Tracheal epithelial cell (primary cell): ENCODE measurements at places on chromosomes 16 and 17. TPM values are rescaled to one million over a fixed set of nuclear protein-coding genes. Genes with fewer than 3 reads are reported as not detected.

POLR3K gene
- total RNA-seq, result 3.0 and 3.6 TPM in 2 replicates

AOC3 gene
- total RNA-seq, result under 0.01 and 0.24 TPM in 2 replicates

KRTAP1-5 gene
- total RNA-seq, result 0.24 TPM in 1 of 2 replicates, not detected in the other

TMC8 gene
- 0.21 and 0.48 TPM in 2 replicates for total RNA-seq

MLYCD gene
- total RNA-seq, result 2.2 and 3.0 TPM in 2 replicates

CPHXL2 gene
- not detected in 2 replicates for total RNA-seq

ALOX12B gene
- 1.2 TPM in 1 of 2 replicates, not detected in the other for total RNA-seq

KRTAP9-4 gene
- not detected in 2 replicates for total RNA-seq

CHRNE gene
- 0.24 and 0.64 TPM in 2 replicates for total RNA-seq

KRTAP4-3 gene
- not detected in 2 replicates for total RNA-seq

HLF gene
- under 0.01 and 0.24 TPM in 2 replicates for total RNA-seq

CDT1 gene
- total RNA-seq, result 2.1 and 5.3 TPM in 2 replicates

LITAFD gene
- not detected in 2 replicates for total RNA-seq

MYL4 gene
- not detected in 2 replicates for total RNA-seq

CTCF gene
- 14.0 and 18.5 TPM in 2 replicates for total RNA-seq

PHKG2 gene
- total RNA-seq, result 9.6 and 16.1 TPM in 2 replicates

C16orf46 gene
- 0.24 and 0.64 TPM in 2 replicates for total RNA-seq

SLFN14 gene
- total RNA-seq, result not detected in 2 replicates

HNF1B gene
- 2.9 TPM in 1 of 2 replicates, not detected in the other for total RNA-seq

P2RX5 gene
- total RNA-seq, result 2.1 and 3.6 TPM in 2 replicates

CDR2L gene
- 8.5 and 23.4 TPM in 2 replicates for total RNA-seq

SYCE1L gene
- 0.43 and 2.2 TPM in 2 replicates for total RNA-seq

ANKRD13B gene
- total RNA-seq, result 4.0 and 7.0 TPM in 2 replicates

MEIOB gene
- total RNA-seq, result 0.24 TPM in 1 of 2 replicates, not detected in the other

KRTAP4-9 gene
- not detected in 2 replicates for total RNA-seq

ZPBP2 gene
- total RNA-seq, result not detected in 2 replicates

C17orf50 gene
- not detected in 2 replicates for total RNA-seq

PRAC2 gene
- total RNA-seq, result not detected in 2 replicates

DPEP2 gene
- total RNA-seq, result under 0.01 TPM in 1 of 2 replicates, not detected in the other

CCDC92B gene
- total RNA-seq, result 0.24 TPM in 1 of 2 replicates, not detected in the other

PIRT gene
- total RNA-seq, result not detected in 2 replicates

ELMO3 gene
- 43.7 and 49.2 TPM in 2 replicates for total RNA-seq

NECAB2 gene
- total RNA-seq, result not detected in 2 replicates

SRCIN1 gene
- total RNA-seq, result 0.24 and 1.7 TPM in 2 replicates

TLCD2 gene
- total RNA-seq, result 4.7 and 6.0 TPM in 2 replicates

ESRP2 gene
- 27.5 and 45.6 TPM in 2 replicates for total RNA-seq

TMC5 gene
- 0.43 TPM in 1 of 2 replicates, not detected in the other for total RNA-seq

CIBAR2 gene
- total RNA-seq, result not detected in 2 replicates

CSH2 gene
- not detected in 2 replicates for total RNA-seq

NOXO1 gene
- total RNA-seq, result 1.2 and 2.6 TPM in 2 replicates

PRR29 gene
- total RNA-seq, result not detected in 2 replicates

PSME3 gene
- 65.2 and 83.6 TPM in 2 replicates for total RNA-seq

ADAD2 gene
- total RNA-seq, result not detected in 2 replicates

GP1BA gene
- not detected in 2 replicates for total RNA-seq

TM4SF5 gene
- total RNA-seq, result not detected in 2 replicates

DHRS7C gene
- total RNA-seq, result not detected in 2 replicates

UBALD1 gene
- 5.5 and 6.3 TPM in 2 replicates for total RNA-seq

SCGB1C2 gene
- not detected in 2 replicates for total RNA-seq

TBC1D3H gene
- total RNA-seq, result not detected in 2 replicates

TNP2 gene
- total RNA-seq, result not detected in 2 replicates

TMEM208 gene
- 30.4 and 45.8 TPM in 2 replicates for total RNA-seq

SLC52A1 gene
- 0.48 and 1.7 TPM in 2 replicates for total RNA-seq

DOC2A gene
- 0.72 TPM in 1 of 2 replicates, not detected in the other for total RNA-seq

PNMT gene
- total RNA-seq, result not detected in 2 replicates

EFCAB13 gene
- 0.85 and 7.5 TPM in 2 replicates for total RNA-seq

LLGL1 gene
- 26.6 and 33.3 TPM in 2 replicates for total RNA-seq

HSPB9 gene
- total RNA-seq, result not detected in 2 replicates

SYT17 gene
- 1.7 and 6.3 TPM in 2 replicates for total RNA-seq
